ENCODE measurements at places on chromosomes 3 and 15.

DNA sequence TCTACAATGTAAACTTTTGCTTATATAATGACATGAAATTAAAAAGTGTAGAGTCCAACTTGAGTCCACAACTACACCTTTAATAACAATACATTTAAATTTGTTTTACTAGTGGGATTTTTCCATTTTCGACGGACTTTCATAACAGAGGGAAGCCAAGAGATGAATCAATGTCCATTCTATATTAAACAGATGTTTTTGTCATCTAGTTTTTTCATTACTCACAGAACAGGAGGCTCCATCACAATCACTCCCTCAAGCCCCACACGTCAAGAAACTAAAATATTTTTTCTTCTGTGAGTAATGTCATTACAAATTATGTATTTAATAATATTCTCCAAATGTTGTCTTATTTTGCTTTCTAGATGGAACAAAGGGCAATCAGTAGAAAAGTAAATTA, 932.9 kb downstream of the ROBO1 start:
- no peak for DNase-seq

GRCh38 chr3:149369991-149370866, 7.2 kb downstream of the TM4SF1 start:
- DNase-seq: no peak

- no peak for DNase-seq
These were observed 8.8 kb downstream of the RPL39L start for GRCh38 chr3:187130346-187131066.

GRCh38 chr3:134638385-134639030, 12.3 kb downstream of the KY start:
- no peak for DNase-seq

GRCh38 chr3:123105201-123106189, 38.7 kb downstream of the PDIA5 start:
- no peak for DNase-seq

GRCh38 chr15:23472033-23472432, 25.0 kb upstream of the GOLGA6L2 start:
- DNase-seq: no peak

- no peak for DNase-seq
These were observed 324.0 kb upstream of the ROPN1 start for GRCh38 chr3:124316034-124316287.

DNA sequence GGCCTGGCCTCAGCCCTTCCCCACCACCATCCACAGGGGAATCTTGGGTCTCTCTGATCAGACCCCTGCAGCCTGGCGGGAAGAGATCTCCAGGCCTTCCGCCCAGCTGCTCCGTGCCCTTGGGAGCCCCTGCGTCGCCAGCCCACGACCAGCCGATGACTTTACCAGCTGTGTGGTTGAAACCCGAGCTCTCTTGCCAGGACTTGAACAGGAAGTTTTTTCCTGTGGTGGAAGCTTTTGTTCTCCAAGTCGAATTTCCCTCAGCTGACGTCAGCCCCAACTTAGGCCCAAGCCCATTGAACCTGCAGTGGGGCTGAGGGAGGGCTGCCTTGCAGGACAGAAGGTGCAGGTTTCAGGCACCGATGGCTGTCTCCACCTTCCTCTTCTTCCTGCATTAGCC, 51.7 kb upstream of the SMAD3 start:
- no peak for DNase-seq

DNA sequence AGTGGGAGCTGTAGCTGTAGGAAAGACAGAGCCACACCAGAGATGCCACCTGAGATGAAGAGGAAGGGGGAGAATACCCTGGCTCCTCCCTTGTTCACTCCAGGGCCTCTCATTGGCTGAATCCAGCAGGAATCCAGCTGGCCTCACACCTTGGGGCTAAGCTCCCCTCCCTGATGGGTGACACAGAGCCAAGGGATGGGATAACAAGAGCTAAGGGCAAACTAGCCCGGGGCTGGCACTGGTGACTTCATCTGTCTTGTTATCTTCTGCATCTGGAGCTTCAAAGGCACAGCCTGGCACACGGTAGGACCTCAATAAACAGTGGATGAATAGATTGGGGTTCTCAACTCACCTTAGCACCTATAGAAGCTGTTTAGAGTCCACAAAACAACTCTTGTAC, 13.8 kb upstream of the GATA2 start:
- no peak for DNase-seq

GRCh38 chr3:51396401-51396800, 5.3 kb downstream of the RBM15B start:
- DNase-seq: no peak

- no peak for DNase-seq
These were observed 9.0 kb upstream of the ADCY5 start for GRCh38 chr3:123457841-123458240.

DNA sequence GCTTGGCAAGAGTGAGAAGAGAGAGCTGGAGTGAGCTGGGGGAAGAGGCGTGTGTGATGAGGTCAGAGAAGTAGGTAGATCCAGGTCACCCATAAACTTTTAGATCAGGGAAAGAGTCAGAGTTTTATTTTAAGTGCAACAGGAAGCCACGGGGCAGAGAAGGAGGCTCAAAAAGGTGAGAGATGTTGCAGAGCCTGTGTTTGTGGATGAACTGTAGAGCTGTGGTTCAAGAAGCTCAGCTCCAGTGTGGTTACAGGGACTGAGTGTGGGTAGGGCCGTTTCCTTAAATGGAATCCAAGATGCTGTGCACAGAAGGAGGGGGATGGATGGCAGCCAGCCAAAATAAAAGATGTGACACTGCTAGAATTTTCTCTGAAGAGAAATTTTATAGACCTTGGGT, 337.2 kb downstream of the SATB1 start:
- DNase-seq: no peak

DNA sequence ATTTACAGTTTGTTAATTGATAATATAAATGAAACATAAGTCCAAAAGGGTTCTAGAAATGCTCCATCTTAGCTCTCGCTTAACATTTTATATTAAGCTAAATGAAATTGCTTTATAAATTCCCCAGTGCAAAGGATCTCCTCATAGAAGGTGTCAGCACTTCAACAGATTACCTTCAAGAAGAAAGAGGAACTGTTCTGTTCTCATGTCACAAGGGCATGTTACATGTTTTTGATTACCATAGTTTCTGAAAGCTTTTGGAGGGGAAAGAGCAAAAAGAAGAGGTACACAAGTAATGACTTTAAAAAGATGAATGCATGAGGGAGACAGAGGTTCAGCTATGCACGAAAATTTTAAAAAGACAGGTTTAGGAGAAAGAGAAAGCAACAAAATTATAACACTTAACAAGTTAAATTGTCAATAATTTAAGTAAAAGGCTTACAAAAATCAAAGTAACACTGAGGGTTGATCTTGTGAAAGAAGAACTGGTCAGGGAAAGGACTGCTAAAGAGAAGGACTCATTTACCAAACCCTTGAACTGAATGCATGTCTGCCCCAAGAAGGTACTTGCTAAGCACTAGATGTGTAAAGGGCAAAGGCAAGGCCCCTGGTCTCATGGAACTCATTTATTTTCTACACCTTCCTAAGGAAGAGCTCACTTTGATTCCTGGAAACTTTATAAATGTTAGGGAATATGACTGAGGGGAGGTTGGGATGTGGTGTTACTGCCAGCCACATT, 45.1 kb downstream of the CCDC191 start:
- DNase-seq: no peak

DNA sequence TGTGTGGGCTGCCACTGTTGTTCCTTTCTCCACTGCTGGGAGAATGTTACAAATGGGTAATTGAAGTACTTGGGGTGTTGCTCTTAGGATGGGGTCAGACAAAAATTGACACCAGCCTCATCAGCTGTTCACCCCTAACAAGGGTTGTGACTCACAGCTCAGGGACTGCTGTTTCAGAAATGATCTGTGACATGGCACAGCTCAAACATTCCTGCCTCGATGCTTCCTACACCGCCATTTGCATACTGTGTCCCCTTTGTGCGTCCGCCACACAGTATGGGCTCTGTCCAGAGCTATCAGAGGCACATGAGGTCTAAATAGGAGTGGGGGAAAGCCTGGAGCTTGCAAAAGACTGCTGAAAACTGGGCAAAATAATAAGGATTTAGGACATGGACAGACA, 43.9 kb downstream of the CCNL1 start:
- no peak for DNase-seq

- no peak for DNase-seq
These were observed 33.8 kb downstream of the GLCE start for GRCh38 chr15:69194025-69194827.

DNA sequence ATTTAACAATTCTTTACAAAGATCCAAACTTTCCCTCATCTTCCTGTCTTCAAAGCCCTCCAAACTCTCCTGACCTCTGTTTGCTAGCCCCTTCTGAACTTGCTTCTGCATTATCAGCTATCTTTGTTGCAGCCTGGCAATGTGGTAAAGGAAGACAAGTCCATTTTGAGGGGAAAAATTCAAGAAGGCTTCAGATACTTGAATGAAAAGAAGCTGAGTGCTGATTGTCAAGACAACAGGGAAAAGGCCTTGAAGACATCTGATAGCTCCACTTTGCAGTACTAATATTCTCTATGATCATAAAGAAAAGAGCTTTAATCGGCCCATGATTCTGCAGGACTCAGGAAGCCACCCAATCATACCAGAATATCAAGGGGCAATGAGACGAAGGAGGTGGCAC, 91.8 kb downstream of the LMLN start:
- DNase-seq: no peak

DNA sequence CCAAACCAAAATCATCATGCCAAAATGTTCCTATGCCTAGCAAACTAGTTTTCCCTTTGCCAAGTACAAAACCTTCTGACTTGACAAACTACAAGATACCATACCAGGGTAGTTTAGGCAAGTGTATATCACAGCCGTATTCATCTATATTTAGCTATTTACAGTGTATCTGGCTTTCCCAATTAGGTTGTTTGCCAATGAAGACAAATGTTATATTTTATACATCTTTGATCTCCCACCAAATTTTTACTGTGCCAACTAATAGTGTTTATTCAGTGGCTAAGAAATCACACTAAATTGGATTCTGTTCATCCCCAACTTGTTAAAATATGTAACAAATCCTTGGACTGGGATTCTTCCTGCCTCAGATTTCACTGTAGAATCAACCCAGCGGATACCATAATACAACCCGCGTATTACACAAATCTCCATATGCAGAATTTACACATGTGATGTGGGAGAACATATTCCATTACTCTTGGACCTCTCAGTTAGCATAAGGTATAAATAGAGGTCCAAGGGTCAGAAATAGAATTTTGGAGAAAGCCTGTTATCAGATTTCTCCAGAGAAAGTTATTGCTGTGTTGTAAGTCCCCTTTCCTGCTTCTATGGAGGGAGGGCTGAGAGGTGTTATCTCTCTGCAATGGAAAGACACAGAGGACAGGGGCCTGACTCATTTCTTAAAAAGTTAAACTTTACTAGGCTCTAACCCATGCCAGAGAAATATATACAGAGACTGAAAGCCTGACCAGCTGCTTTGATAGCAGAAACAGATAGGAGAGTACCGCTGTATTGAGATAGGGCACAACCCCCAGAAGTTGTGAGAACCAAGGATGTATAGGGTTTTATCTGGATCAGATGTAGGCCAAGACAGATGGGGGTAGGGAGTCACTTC, 467.0 kb downstream of the FGF12 start:
- DNase-seq: no peak

- no peak for DNase-seq
These were observed 234.7 kb downstream of the THSD4 start for GRCh38 chr15:71349736-71350526.

GRCh38 chr3:16252988-16253387, 11.8 kb downstream of the DPH3 start:
- DNase-seq: no peak

GRCh38 chr15:79396850-79397249, 35.3 kb upstream of the MINAR1 start:
- no peak for DNase-seq

DNA sequence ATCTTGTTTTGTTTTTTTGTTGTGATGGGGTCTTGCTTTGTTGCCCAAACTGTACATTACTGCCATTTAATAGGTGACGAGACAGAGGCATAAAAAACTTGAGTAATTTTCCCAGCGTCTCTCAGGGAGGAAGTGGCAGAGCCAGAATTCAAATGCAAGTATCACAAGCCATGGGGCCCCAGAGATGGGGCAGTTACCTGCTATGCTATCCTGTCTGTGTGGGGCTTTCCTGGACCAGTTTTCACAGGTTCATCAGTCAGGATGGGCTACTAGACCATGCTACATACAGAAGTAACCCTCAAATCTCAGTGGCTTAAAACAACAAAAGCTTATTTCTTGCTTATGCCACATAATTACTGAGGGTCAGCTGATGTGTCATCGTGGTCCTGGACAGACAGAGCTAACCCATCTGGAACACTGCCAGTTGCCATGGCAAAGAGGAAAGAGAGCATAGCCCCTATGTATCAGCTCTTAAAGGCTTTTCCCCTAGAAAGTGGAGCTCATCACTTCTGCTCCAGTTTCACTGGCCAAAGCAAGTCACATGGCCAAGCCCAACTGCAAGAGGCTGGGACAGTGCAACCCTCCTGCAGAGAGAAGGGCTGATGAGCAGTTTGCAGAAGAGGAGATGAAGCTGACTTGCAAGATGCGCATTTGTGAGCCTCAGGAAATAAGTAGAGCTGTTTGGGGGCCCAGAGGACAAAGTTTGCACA, 31.7 kb upstream of the SYNM start:
- no peak for DNase-seq

DNA sequence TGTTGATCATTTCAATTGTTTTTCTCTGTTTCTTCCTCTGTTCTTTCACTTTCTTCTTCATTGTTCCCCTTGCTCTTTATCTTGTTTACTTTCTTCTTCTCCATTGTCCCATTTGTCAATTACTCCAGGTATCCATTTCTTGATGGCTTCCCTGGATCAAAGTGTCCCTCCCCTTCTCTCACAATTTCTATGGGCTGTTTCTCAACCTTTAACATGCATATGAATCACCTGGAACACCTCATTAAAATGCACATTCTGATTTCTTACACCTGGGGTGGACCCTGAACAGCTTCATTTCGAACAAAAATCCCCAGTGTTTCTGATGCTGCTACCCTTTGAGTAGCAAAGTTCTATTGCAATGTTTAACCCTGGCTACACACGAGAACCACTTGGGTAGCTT, 454.8 kb downstream of the EPHA6 start:
- DNase-seq: no peak

GRCh38 chr3:194097141-194097882, 38.6 kb upstream of the HES1 start:
- DNase-seq: no peak

GRCh38 chr15:96262549-96263489, 67.7 kb upstream of the NR2F2 start:
- DNase-seq: no peak

DNA sequence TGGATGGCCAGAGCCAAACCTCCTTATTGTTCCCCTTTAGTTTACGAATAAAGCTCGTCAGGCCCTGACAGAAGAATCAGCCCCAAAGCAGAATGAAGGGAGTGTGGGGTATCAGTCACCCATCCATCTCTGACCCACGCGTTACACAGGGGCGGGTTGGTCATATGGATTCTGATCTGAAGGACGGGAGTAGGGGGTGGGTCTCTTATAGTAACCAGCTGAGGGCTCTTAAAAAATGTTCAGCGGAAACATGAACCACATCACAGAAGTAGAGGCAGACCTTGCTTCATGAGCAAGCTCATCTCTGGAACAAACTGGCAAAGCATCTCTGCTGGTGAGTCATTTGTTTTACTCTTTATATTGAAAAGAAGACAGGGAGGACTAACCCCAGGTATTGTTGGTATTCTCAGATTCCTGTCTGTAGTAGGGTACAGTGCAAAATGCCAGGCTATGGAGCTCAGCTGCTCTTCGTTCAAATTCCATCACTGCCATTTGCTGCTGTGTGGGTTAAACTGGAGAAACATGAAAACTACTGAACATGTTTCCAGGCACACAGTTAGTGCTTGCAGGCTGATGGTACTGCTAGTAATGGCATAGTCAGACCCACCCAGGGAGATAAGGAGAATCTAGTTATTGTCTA, at the start of gene CXCR6:
Gene CXCR6, plus strand, starts transcription at position 258 of the 640 bp plus-strand sequence. CDS start 3,018 bp downstream, outside the sequence.
- no peak for DNase-seq
